Activated T-helper 1 cell treated with anti-CD3 and anti-CD28 coated beads, Interleukin-12 subunit alpha, Interleukin-12 subunit beta, Interleukin-2, Interleukin-4 antibody, amounts not matched to agents 30 ng/mL and 10 ng/mL and 1 ng/mL, durations not matched to agents 14 hours and 24 hours and 36 hours (primary cell): ENCODE measurements at places on chromosomes 7 and 10. TPM values are rescaled to one million over a fixed set of nuclear protein-coding genes. Genes with fewer than 3 reads are reported as not detected.

- no peak for DNase-seq
Observed at GRCh38 chr10:24694086-24694485, 29.6 kb downstream of the ARHGAP21 start.

DNA sequence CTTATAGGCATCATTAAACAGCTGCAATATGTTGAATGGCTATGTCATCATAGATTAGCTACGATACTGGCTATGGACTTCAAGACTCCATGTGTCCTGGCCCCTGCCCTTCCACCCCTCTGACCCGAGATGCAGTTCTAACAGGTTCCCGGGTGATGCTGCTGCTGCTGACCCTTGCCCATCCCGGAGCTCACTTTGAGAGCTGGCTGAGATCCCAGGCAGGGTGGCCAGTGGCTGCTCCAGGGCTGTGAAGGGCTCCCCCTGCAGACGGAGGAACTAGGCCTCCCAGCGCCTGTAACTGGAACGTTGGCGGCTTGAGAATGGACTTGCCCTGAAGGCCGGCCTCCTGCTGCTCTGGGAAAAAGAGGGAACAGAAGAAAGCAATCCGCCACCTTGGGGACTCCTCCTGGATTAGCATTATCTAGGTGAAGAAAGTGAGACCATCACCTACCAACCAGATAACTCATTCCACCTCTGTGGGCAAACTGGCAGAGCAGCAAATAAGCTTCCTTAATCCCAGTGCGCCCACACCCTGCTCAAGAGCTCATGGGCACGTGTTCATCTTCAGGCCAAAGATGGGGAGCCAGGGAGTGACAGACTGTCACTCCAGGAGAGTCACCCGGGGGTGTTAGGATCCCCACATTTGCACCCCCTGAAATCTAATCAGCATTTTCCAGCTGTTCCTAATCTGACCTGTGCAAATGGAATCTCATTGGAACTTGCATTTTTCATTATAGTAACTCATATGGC is 56.8 kb downstream of the PARP12 start:
- DNase-seq: no peak

Gene STEAP1B
- total RNA-seq: 0.16 TPM in 1 of 2 replicates, not detected in the other

Gene RASA4
- 50.1 and 50.4 TPM in 2 replicates for total RNA-seq

Gene LIPJ
- total RNA-seq: not detected in 2 replicates

Gene LIPF
- total RNA-seq: not detected in 2 replicates

Gene ITGB8
- 0.03 TPM in 1 of 2 replicates, not detected in the other for total RNA-seq

DNA sequence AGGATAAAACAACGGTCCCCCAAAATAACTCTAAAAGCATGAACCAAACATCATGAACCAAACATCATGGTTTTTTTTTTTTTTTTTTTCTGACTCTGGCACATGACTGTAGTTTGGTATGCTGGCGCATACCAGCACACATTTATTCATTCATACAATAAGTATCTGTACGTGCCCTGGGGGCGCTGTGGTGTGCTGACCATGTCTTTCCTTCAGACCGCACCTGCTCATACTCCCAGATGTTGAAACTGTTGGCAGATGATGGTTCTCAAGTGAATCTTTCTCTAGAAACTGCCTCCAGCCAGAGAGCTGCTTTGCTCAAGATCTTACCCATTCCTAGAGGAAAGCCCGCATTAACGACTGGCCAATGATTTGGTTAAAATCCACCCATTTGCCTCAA is 114.7 kb upstream of the ANKRD30A start:
- no peak for DNase-seq

GRCh38 chr10:131560166-131560565 is 248.6 kb upstream of the TCERG1L start:
- DNase-seq: no peak

GRCh38 chr7:140562926-140563481 is 77.6 kb downstream of the DENND2A start:
- DNase-seq: no peak

DNA sequence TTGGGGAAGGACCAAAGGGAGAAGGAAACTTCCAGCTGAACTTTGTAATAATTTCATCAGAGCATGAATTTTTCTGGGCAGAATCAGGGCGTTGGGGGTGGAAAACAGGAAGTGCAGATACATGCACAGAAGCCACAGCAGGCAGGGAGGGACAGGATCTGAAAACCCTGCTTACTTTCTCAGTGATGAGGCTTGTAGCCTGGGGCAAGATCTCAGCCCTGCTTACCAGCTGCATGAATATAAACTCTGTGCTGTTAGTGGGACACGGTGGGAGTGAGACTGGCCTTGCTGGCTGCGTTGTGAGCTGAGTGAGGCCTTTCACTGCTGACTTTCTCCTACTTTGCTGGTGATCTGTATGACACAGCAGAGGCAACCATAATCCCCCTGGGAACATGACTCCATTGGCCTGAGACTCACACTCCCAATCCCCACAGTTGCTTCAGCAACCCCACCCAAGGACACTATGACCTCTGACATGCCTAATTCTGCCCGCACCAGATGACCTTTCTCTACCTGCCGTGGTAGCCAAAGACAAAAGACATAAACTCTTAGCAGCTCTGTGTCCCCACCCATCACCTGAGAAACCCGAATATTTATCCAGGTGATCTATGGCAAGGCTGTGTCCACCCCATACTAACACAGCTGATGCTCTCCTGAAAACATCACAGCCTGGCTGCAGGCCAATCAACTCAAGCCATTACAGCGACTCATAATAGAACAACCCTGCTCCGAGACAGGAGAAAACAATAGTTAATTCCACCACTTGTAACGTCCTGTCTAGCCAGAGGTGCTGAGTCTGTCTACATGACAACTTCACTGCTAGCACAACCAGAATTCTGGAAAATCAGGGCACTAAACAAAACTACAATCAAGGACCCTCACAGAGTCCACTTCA is 190.7 kb upstream of the CHRM2 start:
- no peak for DNase-seq

- no peak for DNase-seq
Observed at GRCh38 chr10:64506963-64507362, 985.8 kb downstream of the REEP3 start.

Gene PKD1L1
- 0.07 TPM in 1 of 2 replicates, not detected in the other for total RNA-seq

- no peak for DNase-seq
Observed at GRCh38 chr7:13841284-13841683, 148.2 kb downstream of the ETV1 start.

DNA sequence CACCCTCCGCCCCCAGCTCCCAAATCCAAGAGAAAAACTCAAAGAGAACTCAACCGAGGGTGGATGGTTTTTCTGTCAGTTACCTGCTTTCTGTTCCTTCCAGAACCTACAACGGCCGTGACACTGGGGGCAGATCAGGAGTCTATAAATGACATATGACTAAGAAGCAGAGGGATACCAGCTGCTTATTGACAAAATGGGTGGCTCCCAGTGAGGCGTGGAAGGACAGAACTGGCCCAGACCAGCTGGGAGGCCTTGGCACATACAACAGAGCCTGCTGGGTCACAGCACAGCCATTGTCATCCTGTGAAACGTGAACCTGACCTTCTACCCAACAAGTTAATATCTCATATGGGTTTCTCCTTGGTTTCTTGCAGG is 84.3 kb upstream of the ADRB1 start:
- no peak for DNase-seq

- DNase-seq: no peak
Observed at GRCh38 chr7:47992446-47992845, 13.0 kb upstream of the HUS1 start.

Gene CTAGE8
- total RNA-seq: 1.3 and 2.0 TPM in 2 replicates

DNA sequence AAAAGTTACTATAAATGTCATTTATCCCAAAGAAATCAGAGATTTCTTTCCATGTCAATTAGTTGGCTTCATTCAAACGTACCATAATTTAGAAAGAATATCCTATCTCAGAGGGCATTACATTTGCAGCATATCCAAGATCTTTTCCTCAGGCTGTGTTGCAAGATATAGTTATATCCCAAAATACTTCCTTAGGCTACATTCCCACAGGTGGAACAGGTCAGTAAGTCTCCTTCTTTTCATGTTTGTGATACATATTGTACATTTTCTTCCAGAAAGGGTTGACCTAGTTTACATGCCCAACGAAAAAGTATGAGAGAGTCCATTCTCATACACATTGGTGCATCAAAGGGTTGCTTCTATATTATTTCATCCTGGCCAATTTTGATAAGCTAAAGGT is 26.9 kb upstream of the VWA2 start:
- no peak for DNase-seq

- no peak for DNase-seq
Observed at GRCh38 chr7:158492367-158492764, 95.3 kb downstream of the PTPRN2 start.

DNA sequence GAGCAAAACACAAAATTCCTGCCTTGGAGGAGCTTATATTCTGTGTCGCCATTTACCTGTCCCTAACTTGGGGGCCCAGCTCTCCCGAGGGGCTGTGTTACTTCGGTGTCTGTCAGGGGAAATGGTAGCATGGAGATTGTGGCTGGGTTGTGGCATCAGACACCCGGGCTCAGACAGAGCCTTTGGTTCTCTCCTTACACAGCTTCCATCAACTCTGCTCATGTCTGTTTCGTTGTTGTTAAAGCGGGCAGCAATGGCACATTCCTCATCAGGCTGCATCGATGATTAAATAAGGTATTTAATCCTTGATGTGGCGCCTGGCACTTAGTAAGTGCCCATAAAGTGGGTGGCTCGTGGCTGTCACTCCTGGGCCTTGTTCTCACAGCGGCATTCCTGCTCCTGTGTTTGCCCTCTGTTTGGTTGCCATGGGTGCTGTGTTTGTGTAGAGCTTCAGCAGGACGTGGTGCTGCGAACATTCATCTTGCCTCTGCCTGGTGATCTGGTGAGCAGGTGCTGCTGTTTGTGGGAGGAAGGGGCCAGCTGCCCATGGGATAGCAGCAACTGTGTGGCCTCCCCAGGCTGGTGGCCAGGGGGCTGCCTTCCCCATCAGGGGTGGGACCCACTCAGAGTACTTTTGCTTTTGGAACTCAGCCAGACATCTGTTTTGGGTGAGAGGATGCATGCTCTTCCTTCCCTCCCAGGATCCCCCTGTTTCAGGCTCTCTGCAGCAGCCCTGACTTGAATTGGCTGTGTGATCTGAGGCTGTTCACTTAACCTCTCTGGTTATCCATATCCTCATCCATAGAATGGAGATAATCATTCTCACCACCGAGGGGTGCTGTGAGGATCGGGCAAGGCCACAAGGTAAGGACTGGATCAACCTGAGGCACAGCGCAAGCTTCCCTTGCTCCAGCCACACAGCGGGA is 207.2 kb upstream of the SVIL start:
- no peak for DNase-seq

Gene CNTNAP2
- total RNA-seq: not detected in 2 replicates
